Activated T-helper 2 cell treated with anti-CD3 and anti-CD28 coated beads, Interferon-gamma antibody, Interleukin-2, Interleukin-4, amounts not matched to agents 10 μg/mL and 5 μg/mL and 100 μg/mL, durations not matched to agents 14 hours and 24 hours and 36 hours (primary cell): ENCODE measurements at places on chromosomes 7 and 10. TPM values are rescaled to one million over a fixed set of nuclear protein-coding genes. Genes with fewer than 3 reads are reported as not detected.

DNA sequence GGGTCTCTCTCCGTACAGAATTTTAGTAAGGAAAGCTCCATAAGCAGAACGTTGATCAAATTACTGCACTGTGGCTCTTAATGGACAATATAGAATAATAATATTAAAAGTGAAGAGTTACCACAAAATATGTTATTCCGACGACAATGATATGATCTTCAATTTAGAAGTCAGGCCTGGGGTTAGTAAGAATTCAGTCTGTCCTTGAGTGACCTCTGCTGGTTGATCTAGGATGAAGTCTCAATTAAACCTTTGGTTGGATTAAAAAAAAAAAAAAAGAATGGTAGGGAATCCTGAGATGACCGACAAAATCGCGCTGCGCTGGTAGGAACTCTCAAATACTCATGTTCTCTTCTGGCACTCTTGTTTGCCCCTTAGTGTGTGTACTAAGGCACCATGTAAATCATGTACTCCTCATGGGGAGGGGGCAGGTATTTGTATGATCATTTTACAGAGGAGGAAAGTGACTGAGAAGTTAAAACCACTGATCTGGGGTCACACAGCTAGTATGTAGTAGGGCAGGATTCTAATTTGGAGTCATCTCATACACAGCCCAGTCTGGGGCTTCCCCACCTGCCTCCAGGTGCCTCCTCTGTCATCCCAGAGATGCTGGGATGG is 161.3 kb upstream of the NPVF start:
- no peak overlapping the region for H3K27ac ChIP-seq
- DNase-seq, result no peak

- no peak overlapping the region for H3K27ac ChIP-seq
- H3K4me3 ChIP-seq, result no peak overlapping the region
- no peaks in the 10 kb centered on the region for H3K4me1 ChIP-seq
- DNase-seq, result no peak
Observed at GRCh38 chr7:146741911-146742310, 625.3 kb downstream of the CNTNAP2 start.

GRCh38 chr7:97694355-97694754 is 37.5 kb upstream of the TAC1 start:
- DNase-seq, result no peak
- H3K4me1 ChIP-seq, result no peaks in the 10 kb centered on the region
- H3K4me3 ChIP-seq, result no peak overlapping the region
- H3K36me3 ChIP-seq, result no peaks in the 10 kb centered on the region
- H3K27me3 ChIP-seq, result no peaks in the 10 kb centered on the region

GRCh38 chr10:121043124-121043849 is 192.1 kb downstream of the WDR11 start:
- no peak overlapping the region for H3K4me3 ChIP-seq
- no peak overlapping the region for H3K27ac ChIP-seq
- no peaks in the 10 kb centered on the region for H3K27me3 ChIP-seq
- H3K4me1 ChIP-seq, result no peaks in the 10 kb centered on the region

DNA sequence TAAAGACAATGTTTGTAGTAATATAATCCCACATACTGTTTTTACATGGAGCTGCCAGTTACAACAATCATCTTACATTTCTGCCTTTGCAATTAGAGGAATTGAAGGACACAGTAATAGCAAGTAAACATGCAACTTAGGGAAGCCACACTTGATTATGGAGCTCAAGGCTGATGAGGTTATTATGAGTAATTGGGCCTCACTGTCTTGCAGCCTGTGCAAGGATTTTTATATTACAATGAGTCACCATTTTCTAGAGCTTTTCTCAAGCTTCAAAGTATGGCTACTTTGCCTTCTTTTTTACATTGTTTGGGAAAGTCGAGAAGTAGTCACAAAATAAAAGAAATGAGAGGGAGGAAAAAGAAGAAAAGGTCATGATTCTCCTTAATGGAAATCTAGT is 226.4 kb downstream of the KIAA1217 start:
- H3K4me1 ChIP-seq, result no peaks in the 10 kb centered on the region
- no peak overlapping the region for H3K27ac ChIP-seq
- DNase-seq, result no peak
- peaks cover 8% of the 10 kb centered on the region for H3K27me3 ChIP-seq
- H3K4me3 ChIP-seq, result no peak overlapping the region

- H3K4me3 ChIP-seq, result no peak overlapping the region
- H3K4me1 ChIP-seq, result peaks cover 29% of the 10 kb centered on the region
- no peaks in the 10 kb centered on the region for H3K27me3 ChIP-seq
- DNase-seq, result no peak
- H3K36me3 ChIP-seq, result peaks cover 18% of the 10 kb centered on the region
Observed at GRCh38 chr7:114819616-114820362, 102.1 kb upstream of the MDFIC start.

DNA sequence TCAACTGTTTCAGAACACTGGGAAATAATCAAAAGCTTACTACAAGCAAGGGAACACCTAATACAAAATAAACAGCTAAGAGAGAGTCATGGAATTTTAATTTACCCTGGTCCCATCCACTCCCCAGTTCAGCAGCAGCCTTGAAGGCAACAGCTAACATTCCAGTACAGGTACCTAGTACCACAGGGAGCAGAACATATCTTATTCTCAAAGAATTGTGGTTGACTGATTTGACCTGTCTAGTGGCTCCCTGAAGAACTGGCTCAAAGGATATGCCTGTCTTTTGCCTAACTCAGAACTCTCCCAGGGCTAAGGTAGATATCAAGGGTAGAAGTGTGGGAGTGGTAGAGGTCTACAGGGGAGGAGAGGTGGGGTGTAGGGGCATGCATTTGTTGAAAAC is 32.3 kb downstream of the SMURF1 start:
- H3K4me1 ChIP-seq, result peaks cover 30% of the 10 kb centered on the region
- no peak overlapping the region for H3K4me3 ChIP-seq
- H3K27me3 ChIP-seq, result no peaks in the 10 kb centered on the region
- peaks cover 9% of the 10 kb centered on the region for H3K36me3 ChIP-seq
- no peak for DNase-seq

GRCh38 chr10:7866176-7866575 is 47.9 kb downstream of the TAF3 start:
- no peak for DNase-seq
- no peaks in the 10 kb centered on the region for H3K27me3 ChIP-seq
- H3K36me3 ChIP-seq, result peaks cover 31% of the 10 kb centered on the region
- no peak overlapping the region for H3K4me3 ChIP-seq
- H3K27ac ChIP-seq, result no peak overlapping the region

GRCh38 chr7:23965296-23965695 is 255.3 kb downstream of the STK31 start:
- H3K4me1 ChIP-seq, result peaks cover 11% of the 10 kb centered on the region
- H3K27me3 ChIP-seq, result peaks cover 2% of the 10 kb centered on the region
- no peak overlapping the region for H3K27ac ChIP-seq
- H3K4me3 ChIP-seq, result no peak overlapping the region
- no peaks in the 10 kb centered on the region for H3K36me3 ChIP-seq

DNA sequence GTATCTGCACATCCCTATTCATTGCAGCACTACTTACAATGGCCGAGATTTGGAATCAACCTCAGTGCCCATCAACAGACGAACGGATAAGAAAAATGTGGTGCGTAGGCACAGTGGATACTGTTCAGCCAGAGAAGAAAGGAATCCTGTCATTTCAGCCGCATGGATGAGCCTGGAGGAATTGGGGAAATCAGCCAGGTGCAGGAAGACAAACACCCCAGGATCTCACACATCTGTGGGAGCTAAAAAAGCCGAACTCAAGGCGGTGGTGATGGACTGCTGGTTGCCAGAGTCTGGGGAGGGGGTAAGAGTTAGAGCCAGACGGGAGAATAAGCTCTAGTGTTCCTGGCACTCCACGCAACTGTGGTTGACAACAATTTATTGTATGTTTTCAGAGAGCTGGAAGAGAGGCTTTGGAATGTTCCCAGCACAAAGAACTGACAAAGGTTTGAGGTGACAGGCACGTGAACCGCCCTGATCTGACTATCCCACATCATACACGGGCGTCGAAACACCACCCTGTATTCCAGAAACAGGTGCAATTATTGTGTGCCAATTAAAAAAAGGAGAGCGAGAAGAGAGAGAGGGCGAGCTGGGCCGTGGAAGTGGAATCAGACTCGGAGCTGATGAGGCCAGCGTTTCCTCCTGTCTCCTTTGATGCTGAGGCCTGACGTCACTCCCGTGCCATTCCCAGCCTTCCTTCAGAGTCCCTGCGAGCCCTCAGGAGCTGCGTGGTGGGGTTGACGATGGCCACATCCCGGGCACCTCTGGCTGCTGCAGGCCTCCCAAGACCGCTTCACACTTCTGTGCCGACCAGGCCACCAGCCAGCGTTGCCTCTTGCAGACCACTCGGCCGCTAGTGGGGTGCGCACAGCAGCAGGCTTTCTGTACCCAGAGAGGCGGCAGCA is 189.5 kb downstream of the DNAJB6 start:
- no peak for DNase-seq
- no peak overlapping the region for H3K27ac ChIP-seq
- H3K4me3 ChIP-seq, result no peak overlapping the region
- H3K4me1 ChIP-seq, result no peaks in the 10 kb centered on the region
- peaks cover 9% of the 10 kb centered on the region for H3K27me3 ChIP-seq

DNA sequence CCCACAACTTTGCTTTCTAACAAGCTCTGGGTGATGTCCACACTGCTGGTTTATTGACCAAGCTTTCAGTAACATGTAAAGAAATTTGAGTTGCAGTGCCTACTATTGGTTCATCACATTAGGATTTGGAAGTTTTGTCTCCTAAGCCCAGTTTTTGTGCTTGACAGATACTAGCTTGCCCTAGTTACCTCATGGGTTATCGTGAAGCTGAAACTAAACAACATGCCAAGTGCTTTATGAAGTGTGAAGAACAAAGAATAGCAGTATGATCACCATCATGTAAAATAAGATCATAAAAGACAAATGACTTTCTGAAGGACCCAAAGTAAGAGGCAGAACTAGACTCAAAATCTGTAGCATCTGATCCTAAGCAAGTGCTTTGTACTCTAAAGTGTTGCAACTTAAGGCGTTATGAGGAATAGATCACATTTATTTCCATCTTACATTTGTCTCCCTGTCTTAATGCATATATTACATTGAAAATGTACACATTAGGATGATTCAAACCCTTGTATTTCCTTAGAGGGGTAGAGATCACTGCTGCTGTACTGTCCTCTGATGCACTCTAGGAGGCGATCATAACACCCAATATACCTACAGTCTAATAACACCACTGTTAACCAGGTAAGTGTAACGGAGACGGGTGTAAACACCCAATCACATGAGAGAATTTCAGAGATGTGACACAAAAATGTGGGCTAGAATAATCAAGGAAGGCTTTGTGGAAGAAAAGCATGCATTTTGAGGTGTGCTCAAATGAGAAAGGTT is 71.3 kb downstream of the NRCAM start:
- no peak overlapping the region for H3K4me3 ChIP-seq
- no peaks in the 10 kb centered on the region for H3K4me1 ChIP-seq
- no peak overlapping the region for H3K27ac ChIP-seq
- peaks cover 9% of the 10 kb centered on the region for H3K27me3 ChIP-seq

DNA sequence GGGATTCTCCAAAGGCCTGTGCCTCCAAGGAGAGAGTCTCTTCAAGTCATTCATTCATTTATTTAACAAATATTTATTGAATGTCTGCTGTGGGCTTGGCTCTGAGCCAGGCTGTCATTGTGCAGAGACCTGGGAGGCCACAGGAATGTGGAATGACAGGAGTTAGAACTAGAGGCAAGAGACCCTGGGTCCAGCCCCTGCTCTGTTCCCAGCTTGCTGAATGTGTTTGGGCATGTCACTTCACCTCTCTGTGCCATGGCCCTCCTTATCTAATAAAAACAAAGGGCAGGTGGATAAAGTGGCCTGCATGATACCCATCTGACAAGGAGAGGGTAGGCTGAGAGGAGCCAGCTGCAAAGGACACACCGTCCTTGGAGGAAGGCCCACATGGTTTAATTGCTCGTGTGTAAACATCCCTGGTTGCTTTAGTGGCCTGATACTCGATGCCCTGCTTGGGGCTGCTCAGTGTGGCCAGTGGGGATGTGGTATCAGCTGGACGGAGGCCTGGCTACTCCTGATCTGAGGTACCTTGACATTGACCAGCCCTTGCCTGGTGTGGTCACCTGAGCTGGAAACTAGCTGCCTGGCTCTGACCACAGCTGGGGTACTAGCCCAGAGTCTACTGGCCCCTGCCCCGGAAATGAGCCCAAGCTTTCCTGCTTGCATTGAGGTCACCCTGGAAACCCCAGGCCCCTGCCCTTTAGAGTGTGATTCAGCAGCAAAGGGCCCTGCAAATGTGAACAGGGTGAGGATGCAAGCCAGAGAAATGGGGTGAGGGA is 116.2 kb downstream of the CDH23 start:
- no peak overlapping the region for H3K27ac ChIP-seq
- no peak for DNase-seq
- H3K4me1 ChIP-seq, result no peaks in the 10 kb centered on the region
- no peak overlapping the region for H3K4me3 ChIP-seq
- no peaks in the 10 kb centered on the region for H3K36me3 ChIP-seq
- H3K27me3 ChIP-seq, result no peaks in the 10 kb centered on the region

- H3K36me3 ChIP-seq, result no peaks in the 10 kb centered on the region
- H3K4me3 ChIP-seq, result no peak overlapping the region
- DNase-seq, result no peak
- no peaks in the 10 kb centered on the region for H3K4me1 ChIP-seq
- no peaks in the 10 kb centered on the region for H3K27me3 ChIP-seq
Observed at GRCh38 chr7:153406486-153406872, 645.7 kb upstream of the DPP6 start.

DNA sequence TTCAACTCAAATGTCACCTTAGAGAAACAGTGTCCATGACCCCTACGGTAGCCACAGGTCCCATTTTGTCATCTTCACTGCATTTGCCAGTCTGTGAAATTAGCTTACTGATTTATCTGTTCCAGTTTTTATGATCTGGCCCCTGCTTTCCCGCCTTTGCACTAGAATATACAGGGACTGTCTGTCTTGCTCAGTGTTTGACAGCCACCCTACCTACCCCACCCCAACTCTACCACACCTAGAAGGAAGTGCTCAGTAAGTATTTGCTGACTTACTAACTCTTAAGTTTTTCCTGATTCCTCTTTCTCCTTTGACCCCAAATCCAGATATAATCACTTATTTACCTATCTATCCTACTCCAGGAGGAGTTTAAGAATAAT is 49.5 kb downstream of the CREB3L2 start:
- peaks cover 20% of the 10 kb centered on the region for H3K4me1 ChIP-seq
- DNase-seq, result no peak
- no peak overlapping the region for H3K4me3 ChIP-seq
- peaks cover 19% of the 10 kb centered on the region for H3K36me3 ChIP-seq

DNA sequence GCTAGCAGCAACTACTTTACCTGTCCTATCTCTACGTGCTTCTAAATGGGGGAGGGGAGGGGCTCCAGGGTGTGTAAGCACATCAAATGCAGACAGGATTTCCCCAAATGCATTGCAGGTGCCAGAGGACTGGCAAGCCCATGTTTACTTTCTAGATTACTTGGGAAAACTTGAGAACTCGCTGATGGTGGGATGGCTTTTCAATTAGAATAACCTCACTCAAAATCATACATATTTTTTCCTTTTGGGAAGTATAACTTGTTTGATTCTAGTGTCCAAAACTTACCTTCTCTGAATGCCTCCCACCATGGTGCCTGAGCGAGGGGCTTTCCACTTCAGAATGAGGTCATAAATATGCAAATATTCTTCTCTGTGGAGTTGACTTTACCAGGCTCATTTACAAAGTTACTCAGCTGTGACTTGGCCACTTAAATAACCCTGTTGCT is 191.3 kb upstream of the RHOBTB1 start:
- peaks cover 8% of the 10 kb centered on the region for H3K27me3 ChIP-seq
- no peak for DNase-seq
- no peak overlapping the region for H3K4me3 ChIP-seq
- no peak overlapping the region for H3K27ac ChIP-seq
- H3K4me1 ChIP-seq, result no peaks in the 10 kb centered on the region

Gene AHCYL2
- total RNA-seq, result 14.7 and 15.1 TPM in 2 replicates

Gene CTAGE8
- 1.2 and 2.1 TPM in 2 replicates for total RNA-seq

Gene LRRD1
- total RNA-seq, result 0.09 TPM in 1 of 2 replicates, not detected in the other

Gene SPDYE16
- total RNA-seq, result 0.14 and 0.30 TPM in 2 replicates

Gene HTRA1
- not detected in 2 replicates for total RNA-seq

Gene C10orf62
- not detected in 2 replicates for total RNA-seq

Gene MYO1G
- 442 and 450 TPM in 2 replicates for total RNA-seq

Gene DOCK4
- 0.41 and 0.64 TPM in 2 replicates for total RNA-seq

Gene LAMB1
- total RNA-seq, result 0.34 and 0.41 TPM in 2 replicates
